ENCODE measurements at places on chromosomes 3 and 15. TPM values are rescaled to one million over a fixed set of nuclear protein-coding genes. Genes with fewer than 3 reads are reported as not detected.

The MFGE8 gene
- total RNA-seq, result 340 TPM

The ALDH1L1 gene
- total RNA-seq, result 27.3 TPM

The ZNF860 gene
- total RNA-seq, result 0.26 TPM

The FSTL1 gene
- 1,355 TPM for total RNA-seq

The RARRES1 gene
- total RNA-seq, result 60.4 TPM

The CPA3 gene
- total RNA-seq, result 4.7 TPM

The IQCF2 gene
- not detected for total RNA-seq

The IQCF5 gene
- not detected for total RNA-seq

The GOLGA6D gene
- not detected for total RNA-seq

The PRR20G gene
- total RNA-seq, result not detected

The KIF9 gene
- total RNA-seq, result 1.8 TPM

The PCSK6 gene
- total RNA-seq, result 12.8 TPM

GRCh38 chr3:124266487-124266886 lies 274.6 kb upstream of the ROPN1 start:
- H3K4me3 ChIP-seq, result no peak overlapping the region
- H3K36me3 ChIP-seq, result no peaks in the 10 kb centered on the region
- no peak for DNase-seq
- no peaks in the 10 kb centered on the region for H3K27me3 ChIP-seq

DNA sequence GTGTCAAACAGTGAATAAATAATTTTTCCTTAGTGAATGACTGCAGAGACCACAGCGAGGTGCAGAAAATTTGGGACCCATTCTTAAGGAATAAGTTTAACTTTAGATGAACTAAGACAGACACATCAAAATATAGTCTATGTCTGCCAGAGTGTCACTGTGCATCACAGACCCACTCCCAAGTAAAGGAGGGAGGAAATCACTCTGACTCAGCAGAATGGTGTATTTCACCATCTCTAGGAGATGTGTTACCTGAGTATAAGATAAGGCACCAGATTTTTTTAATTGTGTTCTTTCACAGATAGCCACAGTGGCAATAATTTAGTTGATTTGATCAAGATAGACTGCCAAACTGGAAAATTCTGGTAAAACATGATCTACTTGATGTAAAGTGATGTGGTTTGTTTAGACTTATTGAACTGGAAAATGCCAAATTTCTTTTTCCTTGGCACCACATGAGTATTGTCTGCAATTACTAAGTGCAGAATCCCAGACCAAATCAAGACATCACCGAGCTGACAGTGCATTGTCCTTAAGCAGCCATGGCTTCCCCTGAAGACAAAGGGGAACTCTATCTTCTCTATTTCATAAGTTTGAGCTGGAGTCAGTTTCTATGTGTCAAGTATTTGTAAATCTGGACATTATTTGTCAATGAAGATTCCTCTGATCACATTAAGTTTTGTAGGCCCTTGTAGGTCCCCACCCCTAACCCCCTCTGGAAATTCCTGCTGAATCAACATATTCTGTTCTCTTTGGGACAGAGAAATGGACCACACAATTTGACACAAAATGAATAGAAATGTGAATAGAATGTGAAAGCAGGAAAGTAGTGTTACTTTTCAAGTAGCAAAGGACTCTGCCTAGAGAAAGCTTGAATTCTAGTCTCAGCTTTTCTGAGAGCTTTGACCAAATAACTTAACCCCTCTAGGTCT lies 47.6 kb downstream of the TIPARP start:
- H3K36me3 ChIP-seq, result no peaks in the 10 kb centered on the region
- H3K27me3 ChIP-seq, result no peaks in the 10 kb centered on the region
- no peak for DNase-seq
- no peak overlapping the region for H3K4me3 ChIP-seq

- H3K27me3 ChIP-seq, result no peaks in the 10 kb centered on the region
- H3K36me3 ChIP-seq, result no peaks in the 10 kb centered on the region
- DNase-seq, result no peak
- no peak overlapping the region for H3K4me3 ChIP-seq
These were observed 30.7 kb upstream of the GRIP2 start for GRCh38 chr3:14570864-14571263.

- no peaks in the 10 kb centered on the region for H3K36me3 ChIP-seq
- no peak overlapping the region for H3K27ac ChIP-seq
- no peak for DNase-seq
- H3K4me1 ChIP-seq, result no peaks in the 10 kb centered on the region
- H3K27me3 ChIP-seq, result no peaks in the 10 kb centered on the region
These were observed 26.8 kb upstream of the ZBTB38 start for GRCh38 chr3:141341536-141341935.

- H3K4me3 ChIP-seq, result no peak overlapping the region
- no peak overlapping the region for H3K27ac ChIP-seq
- DNase-seq, result no peak
- no peaks in the 10 kb centered on the region for H3K27me3 ChIP-seq
- no peaks in the 10 kb centered on the region for H3K36me3 ChIP-seq
These were observed 179.9 kb downstream of the FAM43A start for GRCh38 chr3:194865615-194866014.

DNA sequence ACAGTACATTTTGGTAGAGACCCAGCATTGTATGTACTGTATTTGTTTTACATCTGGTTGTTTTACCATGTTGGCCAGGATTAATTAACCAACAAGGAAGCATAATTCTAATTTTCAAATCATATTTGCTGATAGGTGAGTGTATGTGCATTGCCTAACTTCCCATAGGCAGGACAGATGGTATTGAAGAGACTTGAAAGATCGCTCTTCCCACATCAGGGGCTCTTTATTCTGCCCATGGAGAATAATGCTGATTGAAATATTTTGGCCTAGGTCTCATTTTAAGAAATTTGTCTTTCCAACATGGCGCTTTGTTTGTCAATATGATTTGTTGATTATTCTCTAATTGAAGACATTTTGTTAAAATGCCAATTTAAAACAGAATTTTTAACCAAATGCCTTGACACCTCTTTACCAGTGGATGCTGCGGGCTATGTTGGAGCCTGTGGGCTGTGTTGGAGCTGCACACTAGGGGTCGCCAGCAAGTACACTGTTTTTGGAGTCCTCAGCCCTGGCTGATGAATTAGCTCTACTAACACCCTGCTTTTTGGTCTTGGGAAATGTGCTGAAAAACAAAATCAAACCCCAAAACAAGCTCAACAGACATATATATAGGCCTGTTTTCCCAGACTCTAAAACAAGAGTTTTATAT lies 5.3 kb downstream of the P2RY12 start:
- no peak overlapping the region for H3K27ac ChIP-seq
- H3K4me1 ChIP-seq, result no peaks in the 10 kb centered on the region
- H3K36me3 ChIP-seq, result no peaks in the 10 kb centered on the region
- no peak overlapping the region for H3K4me3 ChIP-seq
- H3K27me3 ChIP-seq, result no peaks in the 10 kb centered on the region

DNA sequence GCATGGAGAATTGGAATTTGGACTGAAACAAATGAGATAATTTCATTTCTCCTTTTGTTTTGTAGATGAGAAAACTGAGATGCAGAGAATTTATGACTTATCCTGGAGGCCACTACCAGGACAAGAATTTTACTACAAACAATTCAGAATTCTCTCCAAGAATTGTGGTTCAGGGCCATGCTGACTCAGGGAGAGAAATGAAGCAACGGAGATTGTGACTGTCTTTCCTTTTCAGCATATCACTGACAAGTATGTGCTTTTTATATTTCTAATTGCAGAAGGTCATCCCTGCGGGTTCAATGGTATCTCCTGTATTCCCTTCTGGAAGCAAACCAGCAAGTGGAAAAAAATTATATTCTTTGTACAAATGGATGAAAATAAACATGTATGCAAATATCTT lies 170.8 kb upstream of the MITF start:
- DNase-seq, result no peak
- no peaks in the 10 kb centered on the region for H3K27me3 ChIP-seq

DNA sequence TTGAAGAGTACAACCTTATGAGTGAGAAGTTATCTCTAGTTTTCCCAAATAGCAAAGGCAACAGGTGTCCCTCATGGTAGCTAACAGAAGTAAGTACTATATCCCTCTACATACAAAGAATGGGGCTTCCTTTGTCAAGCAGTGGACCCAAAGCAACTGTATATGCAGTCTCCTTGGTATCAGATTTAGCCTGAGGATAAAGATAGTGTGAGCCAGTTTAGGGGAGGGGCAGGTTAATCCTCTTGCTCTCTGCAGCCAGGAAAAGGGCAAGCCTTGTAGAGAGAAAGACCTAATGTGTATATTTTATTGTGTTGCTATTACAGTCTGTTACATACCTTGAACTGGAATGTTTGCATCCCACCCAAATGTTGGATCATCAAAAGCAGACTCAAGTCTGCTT lies 117.9 kb upstream of the COL8A1 start:
- H3K4me3 ChIP-seq, result no peak overlapping the region
- H3K27ac ChIP-seq, result no peak overlapping the region
- no peak for DNase-seq
- no peaks in the 10 kb centered on the region for H3K4me1 ChIP-seq
- no peaks in the 10 kb centered on the region for H3K36me3 ChIP-seq
- no peaks in the 10 kb centered on the region for H3K27me3 ChIP-seq

- H3K36me3 ChIP-seq, result no peaks in the 10 kb centered on the region
- H3K27ac ChIP-seq, result peak overlapping the region; percentile 65
- DNase-seq, result peak; percentile 40
- no peaks in the 10 kb centered on the region for H3K4me1 ChIP-seq
These were observed 943.2 kb downstream of the MCTP2 start for GRCh38 chr15:95174301-95175259.

GRCh38 chr3:149368674-149369497 lies 8.6 kb downstream of the TM4SF1 start:
- H3K4me3 ChIP-seq, result no peak overlapping the region
- H3K36me3 ChIP-seq, result no peaks in the 10 kb centered on the region
- H3K4me1 ChIP-seq, result no peaks in the 10 kb centered on the region
- no peak for DNase-seq
- H3K27me3 ChIP-seq, result no peaks in the 10 kb centered on the region

- DNase-seq, result no peak
- no peak overlapping the region for H3K27ac ChIP-seq
- no peaks in the 10 kb centered on the region for H3K27me3 ChIP-seq
- H3K36me3 ChIP-seq, result no peaks in the 10 kb centered on the region
These were observed 12.0 kb downstream of the CMTM7 start for GRCh38 chr3:32403663-32404062.

GRCh38 chr3:49593041-49593440 lies 38.8 kb downstream of the BSN start:
- no peak for DNase-seq
- H3K27ac ChIP-seq, result no peak overlapping the region
- H3K36me3 ChIP-seq, result no peaks in the 10 kb centered on the region

DNA sequence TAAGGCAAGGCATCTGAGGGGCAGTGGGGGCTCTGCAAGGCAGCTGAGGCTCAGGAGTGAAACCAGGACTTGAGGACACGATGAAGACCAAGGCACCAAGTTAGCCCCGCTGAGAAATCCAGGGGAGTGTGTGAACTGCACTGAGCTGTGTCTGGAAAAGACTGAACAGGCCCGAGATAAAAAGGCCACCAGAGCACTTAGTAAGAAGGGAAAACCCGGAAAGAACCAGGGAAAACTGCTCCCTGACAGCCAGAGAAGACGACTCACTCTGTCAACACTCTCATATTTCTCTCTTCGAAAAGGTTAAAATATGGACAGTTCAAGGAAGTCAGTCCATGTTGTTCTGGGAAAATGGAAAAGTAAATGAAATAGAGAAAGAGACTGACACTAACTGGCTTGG lies 109.0 kb downstream of the SEC22A start:
- no peaks in the 10 kb centered on the region for H3K4me1 ChIP-seq
- no peak overlapping the region for H3K27ac ChIP-seq
- no peak overlapping the region for H3K4me3 ChIP-seq
- H3K36me3 ChIP-seq, result no peaks in the 10 kb centered on the region
- DNase-seq, result no peak
- no peaks in the 10 kb centered on the region for H3K27me3 ChIP-seq

GRCh38 chr3:116873142-116873541 lies 163.6 kb downstream of the TUSC7 start:
- H3K27me3 ChIP-seq, result no peaks in the 10 kb centered on the region
- H3K36me3 ChIP-seq, result no peaks in the 10 kb centered on the region
- H3K27ac ChIP-seq, result no peak overlapping the region
- no peak for DNase-seq

- DNase-seq, result no peak
- no peaks in the 10 kb centered on the region for H3K27me3 ChIP-seq
- no peak overlapping the region for H3K4me3 ChIP-seq
- H3K36me3 ChIP-seq, result no peaks in the 10 kb centered on the region
- no peaks in the 10 kb centered on the region for H3K4me1 ChIP-seq
- no peak overlapping the region for H3K27ac ChIP-seq
These were observed 6.4 kb downstream of the BDH1 start for GRCh38 chr3:197549261-197549885.

DNA sequence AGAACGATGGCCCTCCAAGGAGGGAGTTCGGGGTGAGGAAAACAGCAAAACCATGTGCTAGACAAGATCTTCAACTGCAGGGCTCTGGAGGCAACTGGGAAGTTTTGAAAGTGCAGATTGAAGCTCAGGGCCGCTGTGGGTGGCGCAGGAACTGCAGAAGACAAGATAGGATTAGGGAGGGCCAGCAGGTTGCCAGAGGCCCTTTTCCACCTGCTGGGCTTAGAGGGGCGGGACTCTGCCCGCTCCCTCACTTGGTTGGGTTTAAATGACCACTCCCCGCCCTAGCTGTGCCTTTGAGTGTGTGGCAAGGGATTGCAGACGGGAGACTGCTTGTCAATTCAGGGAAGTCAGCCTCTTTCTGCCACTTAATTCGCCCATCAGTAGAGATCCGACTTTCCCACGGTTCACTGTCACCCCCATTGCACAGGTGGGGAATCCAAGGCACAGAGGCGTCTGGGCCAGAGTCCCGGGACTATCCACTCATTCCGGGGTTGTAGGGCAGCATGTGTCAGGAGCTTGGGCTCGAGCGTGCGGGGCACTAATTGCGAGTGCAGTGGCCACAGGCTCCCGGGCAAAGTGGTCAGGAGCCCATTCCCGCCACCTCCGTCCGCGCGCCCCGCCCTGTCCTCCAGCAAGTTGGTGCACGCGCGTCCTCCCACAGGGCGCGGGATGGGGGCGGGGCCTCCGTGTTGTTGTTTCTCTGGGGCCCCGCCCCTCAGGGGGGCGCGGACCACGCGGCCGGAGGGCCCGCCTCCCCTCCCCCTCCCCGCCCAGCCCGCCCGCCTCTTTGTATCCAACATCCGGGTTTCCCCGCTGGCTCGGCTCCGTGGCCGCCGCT lies at the start of gene ACVR2B:
Gene ACVR2B (plus strand): TSS at position 816 of the 838 bp plus-strand sequence. CDS start 433 bp downstream, outside the sequence.
- peaks cover 10% of the 10 kb centered on the region for H3K4me1 ChIP-seq
- H3K4me3 ChIP-seq, result peak within 1 kb of the TSS; percentile 98

GRCh38 chr3:6860954-6861624 lies at the start of gene GRM7:
Gene GRM7 (plus strand): TSS chr3:6861115.
- H3K36me3 ChIP-seq, result no peaks in the 10 kb centered on the region
- H3K4me3 ChIP-seq, result peak within 1 kb of the TSS; percentile 37
- H3K4me1 ChIP-seq, result no peaks in the 10 kb centered on the region
- no peak within 1 kb of the TSS for H3K27ac ChIP-seq
- no peaks in the 10 kb centered on the region for H3K27me3 ChIP-seq
- peak; percentile 34 for DNase-seq

DNA sequence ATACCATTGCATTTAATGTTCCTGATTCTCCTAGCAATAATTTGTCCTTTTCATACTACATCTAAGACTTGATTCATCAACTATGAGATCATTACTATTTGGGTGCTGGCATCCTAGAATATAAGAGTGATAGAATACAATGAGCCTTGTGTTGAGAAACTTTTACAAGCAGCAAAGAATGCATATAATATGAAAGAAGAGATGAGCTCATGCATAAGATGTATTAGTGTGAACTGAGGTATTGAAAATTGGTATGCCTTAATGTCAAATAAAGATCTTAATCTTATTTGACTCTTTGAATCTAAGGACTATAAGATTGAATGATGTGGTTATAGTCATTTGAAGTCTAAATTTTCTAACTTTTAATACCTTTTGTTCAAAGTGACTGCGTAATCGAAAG lies 220.0 kb upstream of the ARHGEF26 start:
- no peaks in the 10 kb centered on the region for H3K36me3 ChIP-seq
- no peak overlapping the region for H3K4me3 ChIP-seq
- no peaks in the 10 kb centered on the region for H3K4me1 ChIP-seq
- H3K27ac ChIP-seq, result no peak overlapping the region
